Hepatocyte (in vitro differentiated cells): ENCODE measurements at places on chromosomes 2 and 18. TPM values are rescaled to one million over a fixed set of nuclear protein-coding genes. Genes with fewer than 3 reads are reported as not detected.
A peak's percentile ranks its signal among the peaks of the same experiment; 100 is the strongest.

DNA sequence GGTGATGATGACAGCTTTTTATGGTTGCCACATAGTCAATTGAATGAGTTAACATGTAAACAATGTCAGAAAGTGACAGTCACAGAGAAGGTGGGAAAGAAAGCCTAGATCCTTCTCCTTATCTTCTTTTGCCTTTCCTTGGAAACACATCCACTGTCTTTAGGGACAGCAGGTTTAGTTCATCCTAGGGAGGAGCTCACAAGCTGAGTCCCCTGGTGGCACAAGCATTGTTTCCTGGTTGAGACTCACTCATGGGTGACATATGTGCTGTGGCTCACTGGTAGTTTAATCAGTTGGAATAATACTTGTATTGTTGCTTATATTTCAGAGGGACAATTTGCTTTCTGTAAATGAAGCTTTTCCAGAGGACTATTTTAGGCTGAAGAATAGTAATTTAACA, 598.5 kb downstream of the CNTNAP5 start:
- H3K27me3 ChIP-seq, result no peaks in the 10 kb centered on the region
- H3K4me3 ChIP-seq, result no peak overlapping the region
- no peak overlapping the region for H3K27ac ChIP-seq
- no peaks in the 10 kb centered on the region for H3K36me3 ChIP-seq

GRCh38 chr2:204019572-204020501, 83.3 kb downstream of the ICOS start:
- H3K36me3 ChIP-seq, result no peaks in the 10 kb centered on the region
- H3K4me3 ChIP-seq, result no peak overlapping the region
- no peak overlapping the region for H3K27ac ChIP-seq
- no peak for DNase-seq
- peaks cover under 1% of the 10 kb centered on the region for H3K4me1 ChIP-seq

GRCh38 chr2:176892676-176893226, 319.8 kb upstream of the HNRNPA3 start:
- H3K4me1 ChIP-seq, result no peaks in the 10 kb centered on the region
- H3K27me3 ChIP-seq, result no peaks in the 10 kb centered on the region
- no peaks in the 10 kb centered on the region for H3K36me3 ChIP-seq
- no peak for DNase-seq
- no peak overlapping the region for H3K27ac ChIP-seq
- no peak overlapping the region for H3K4me3 ChIP-seq

DNA sequence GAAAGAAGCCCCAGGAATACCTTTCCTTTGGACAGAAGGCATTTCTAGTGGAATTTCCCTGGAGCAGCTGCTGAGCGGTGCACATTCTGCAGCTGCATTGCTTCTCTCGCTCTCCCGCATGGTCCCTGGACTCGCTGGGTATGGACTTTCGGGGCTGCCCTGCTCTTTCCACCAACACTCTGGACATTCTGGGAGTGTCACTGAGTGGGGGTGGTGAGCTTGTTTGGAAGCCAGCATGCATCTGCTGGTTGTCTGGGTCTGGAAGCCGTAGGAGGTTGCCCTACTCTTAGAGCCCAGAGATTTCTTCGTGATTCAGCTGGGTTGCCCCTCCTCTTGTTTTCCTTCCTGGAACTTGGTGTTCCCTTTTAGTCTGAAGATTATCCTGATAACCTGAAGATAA, 52.6 kb downstream of the TWIST2 start:
- no peaks in the 10 kb centered on the region for H3K27me3 ChIP-seq
- peaks cover 10% of the 10 kb centered on the region for H3K4me1 ChIP-seq
- H3K27ac ChIP-seq, result no peak overlapping the region
- H3K36me3 ChIP-seq, result no peaks in the 10 kb centered on the region
- no peak overlapping the region for H3K4me3 ChIP-seq

- no peaks in the 10 kb centered on the region for H3K36me3 ChIP-seq
- peak; percentile 66 for DNase-seq
- peaks cover 44% of the 10 kb centered on the region for H3K4me1 ChIP-seq
- no peaks in the 10 kb centered on the region for H3K27me3 ChIP-seq
Measured at GRCh38 chr2:219398721-219399363, 11.1 kb upstream of the DNPEP start.

DNA sequence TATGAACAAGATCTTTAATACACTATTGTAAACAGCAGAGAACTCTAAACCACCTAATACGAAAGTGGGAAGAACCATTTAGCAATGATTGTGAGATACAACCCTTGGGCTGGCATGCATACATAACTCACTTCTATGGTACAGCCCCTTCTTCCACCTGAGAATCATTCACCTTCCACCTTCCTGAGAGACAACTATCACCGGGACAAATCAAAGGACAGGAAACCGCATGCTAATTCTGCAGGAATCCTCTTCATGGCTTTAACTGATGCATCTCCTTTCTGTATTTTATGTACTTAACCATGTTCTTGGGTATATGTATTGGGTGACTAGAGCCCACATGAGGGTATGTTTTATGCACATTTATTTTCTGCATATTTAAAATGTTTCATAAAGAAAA, 123.2 kb downstream of the TRABD2A start:
- H3K36me3 ChIP-seq, result no peaks in the 10 kb centered on the region
- no peak overlapping the region for H3K27ac ChIP-seq
- H3K27me3 ChIP-seq, result no peaks in the 10 kb centered on the region
- H3K4me1 ChIP-seq, result no peaks in the 10 kb centered on the region

- peaks cover 14% of the 10 kb centered on the region for H3K4me1 ChIP-seq
- no peaks in the 10 kb centered on the region for H3K27me3 ChIP-seq
- H3K36me3 ChIP-seq, result no peaks in the 10 kb centered on the region
- peak overlapping the region; percentile 12 for H3K4me3 ChIP-seq
- peak overlapping the region; percentile 12 for H3K27ac ChIP-seq
Measured at GRCh38 chr18:22324191-22325131, 93.3 kb downstream of the CTAGE1 start.

- no peak for DNase-seq
Measured at GRCh38 chr2:160332318-160332717, 132.2 kb upstream of the ITGB6 start.

GRCh38 chr18:21443776-21444464, 156.6 kb downstream of the ESCO1 start:
- no peak overlapping the region for H3K27ac ChIP-seq
- H3K4me3 ChIP-seq, result no peak overlapping the region
- no peaks in the 10 kb centered on the region for H3K36me3 ChIP-seq
- no peaks in the 10 kb centered on the region for H3K27me3 ChIP-seq
- no peak for DNase-seq

DNA sequence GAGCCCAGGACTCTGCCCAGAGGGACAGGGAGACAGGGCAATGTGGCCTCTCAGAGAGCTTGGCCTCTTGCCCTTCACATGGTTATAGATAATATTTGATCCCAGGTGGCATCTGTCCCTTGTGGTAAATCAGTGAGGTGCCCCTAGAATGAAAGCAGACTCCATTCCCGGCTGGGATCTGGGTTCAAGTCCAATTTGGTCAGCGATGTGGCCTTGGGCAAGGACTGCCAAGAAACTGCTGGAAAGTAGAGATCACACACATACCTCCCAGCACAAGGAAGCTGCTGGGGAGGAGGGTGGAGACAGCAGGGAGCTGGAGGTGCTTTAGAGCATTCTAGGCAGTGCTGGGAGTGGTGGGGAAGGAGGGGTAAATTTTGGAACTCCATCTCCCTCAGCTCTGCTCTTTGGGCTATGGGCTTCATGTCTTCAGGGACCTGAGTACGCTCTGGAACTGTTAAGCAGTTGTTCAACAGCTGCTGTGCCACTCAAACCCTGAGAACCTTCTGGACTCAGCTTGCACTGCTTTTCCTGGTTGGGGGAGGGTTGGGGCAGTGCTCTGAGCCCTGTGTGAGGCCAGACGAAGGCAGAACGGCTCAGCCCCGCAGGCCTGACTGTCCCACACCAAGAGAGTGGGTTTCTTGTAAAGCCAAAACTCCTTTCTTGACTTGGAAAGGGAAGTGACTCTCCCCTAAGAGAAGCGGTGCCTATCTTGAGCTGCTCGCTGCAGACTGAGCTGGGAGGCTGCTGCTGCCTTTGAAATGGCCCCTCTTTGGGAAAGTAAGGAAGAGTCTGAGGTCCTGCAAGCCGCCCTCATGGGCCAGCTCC, 23.0 kb downstream of the INPP5D start:
- H3K4me3 ChIP-seq, result no peak overlapping the region
- DNase-seq, result no peak
- no peak overlapping the region for H3K27ac ChIP-seq
- H3K4me1 ChIP-seq, result no peaks in the 10 kb centered on the region
- H3K27me3 ChIP-seq, result no peaks in the 10 kb centered on the region

DNA sequence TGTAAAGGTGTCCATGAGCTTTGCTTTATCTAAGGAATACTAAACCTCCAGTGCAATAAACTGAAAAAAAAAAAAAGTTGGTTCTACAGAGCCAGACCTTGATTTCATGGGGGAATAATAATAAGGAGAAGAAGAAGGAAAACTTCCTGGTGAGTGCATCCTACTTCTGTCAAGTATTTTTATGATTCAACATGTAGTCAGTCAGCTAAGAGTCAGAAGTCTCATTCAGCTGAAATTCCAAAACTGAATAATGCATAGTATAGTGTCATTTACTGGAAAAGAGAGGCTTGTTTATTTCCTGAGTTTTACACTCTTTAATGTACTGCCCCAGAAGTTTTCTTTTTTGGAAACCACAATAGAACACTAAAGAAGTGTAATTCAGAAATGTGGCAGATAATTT, 77.8 kb upstream of the TACR1 start:
- H3K36me3 ChIP-seq, result no peaks in the 10 kb centered on the region
- H3K27ac ChIP-seq, result no peak overlapping the region
- no peak overlapping the region for H3K4me3 ChIP-seq
- H3K27me3 ChIP-seq, result no peaks in the 10 kb centered on the region

DNA sequence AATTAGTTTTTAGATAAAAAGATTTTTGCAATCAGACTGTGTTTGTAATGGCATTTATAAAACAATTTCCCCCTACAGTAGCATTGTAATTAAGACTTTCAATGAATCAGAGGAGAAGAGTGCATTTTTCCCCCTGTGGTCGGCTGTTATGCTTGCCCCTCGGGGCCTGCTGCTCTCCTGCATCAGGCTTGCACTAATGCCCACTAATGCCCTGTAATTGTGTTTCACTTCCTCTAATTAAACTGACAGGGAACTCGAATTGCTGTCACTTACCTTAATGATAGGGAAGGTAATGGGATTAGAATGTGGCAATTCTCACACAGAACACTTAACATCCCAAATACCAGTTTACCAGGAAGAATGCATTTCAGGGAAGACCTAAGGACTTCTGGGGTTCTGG, 61.2 kb upstream of the LRRTM1 start:
- H3K4me1 ChIP-seq, result no peaks in the 10 kb centered on the region
- H3K27me3 ChIP-seq, result no peaks in the 10 kb centered on the region
- H3K36me3 ChIP-seq, result no peaks in the 10 kb centered on the region
- DNase-seq, result no peak
- H3K27ac ChIP-seq, result no peak overlapping the region

- H3K27me3 ChIP-seq, result no peaks in the 10 kb centered on the region
- H3K4me3 ChIP-seq, result no peak overlapping the region
- no peaks in the 10 kb centered on the region for H3K4me1 ChIP-seq
- H3K27ac ChIP-seq, result no peak overlapping the region
- DNase-seq, result no peak
Measured at GRCh38 chr2:170091436-170091835, 86.5 kb upstream of the MYO3B start.

GRCh38 chr18:13409997-13410396, 191.4 kb downstream of the LDLRAD4 start:
- no peak for DNase-seq
- H3K27me3 ChIP-seq, result no peaks in the 10 kb centered on the region
- no peak overlapping the region for H3K27ac ChIP-seq

- H3K36me3 ChIP-seq, result no peaks in the 10 kb centered on the region
- no peak overlapping the region for H3K4me3 ChIP-seq
- H3K27ac ChIP-seq, result no peak overlapping the region
- H3K4me1 ChIP-seq, result no peaks in the 10 kb centered on the region
- no peak for DNase-seq
Measured at GRCh38 chr18:6431659-6432318, 17.1 kb upstream of the L3MBTL4 start.

DNA sequence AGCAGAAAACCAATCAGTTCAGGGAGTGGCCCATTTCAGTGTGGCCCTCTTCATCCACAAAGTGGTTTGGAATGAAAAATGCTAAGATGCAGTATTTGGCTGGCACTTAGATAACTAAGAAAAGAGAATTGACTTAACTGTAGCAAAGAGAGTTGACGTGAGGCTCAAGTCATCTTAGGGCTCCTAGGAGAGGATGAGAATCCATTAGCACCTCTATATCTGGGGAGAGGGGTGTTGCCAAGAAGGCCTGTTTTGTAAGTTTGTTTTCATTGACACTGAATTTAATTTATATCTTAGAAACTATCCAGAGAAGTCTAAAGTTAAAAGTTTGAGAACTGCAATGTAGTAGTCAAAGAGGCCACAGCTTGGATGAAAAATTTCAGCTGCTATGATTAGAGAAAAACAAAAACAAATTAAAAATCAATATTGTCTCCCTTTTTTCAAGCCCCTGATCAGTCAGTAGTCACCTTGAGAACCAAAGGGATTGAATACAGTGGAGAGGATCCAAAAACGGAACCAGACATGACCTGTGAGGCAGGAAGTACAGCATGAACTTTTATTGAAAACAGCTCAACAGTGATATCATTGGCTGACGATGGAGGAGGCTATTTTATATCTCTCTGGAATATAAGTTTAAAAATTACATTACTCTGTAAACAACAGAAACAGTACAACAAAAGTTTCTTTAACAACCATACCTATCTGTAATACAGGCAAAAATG, 52.7 kb downstream of the PHLPP1 start:
- H3K27ac ChIP-seq, result no peak overlapping the region
- H3K36me3 ChIP-seq, result no peaks in the 10 kb centered on the region
- H3K4me1 ChIP-seq, result peaks cover 6% of the 10 kb centered on the region
- no peak overlapping the region for H3K4me3 ChIP-seq
- no peaks in the 10 kb centered on the region for H3K27me3 ChIP-seq
- DNase-seq, result no peak

DNA sequence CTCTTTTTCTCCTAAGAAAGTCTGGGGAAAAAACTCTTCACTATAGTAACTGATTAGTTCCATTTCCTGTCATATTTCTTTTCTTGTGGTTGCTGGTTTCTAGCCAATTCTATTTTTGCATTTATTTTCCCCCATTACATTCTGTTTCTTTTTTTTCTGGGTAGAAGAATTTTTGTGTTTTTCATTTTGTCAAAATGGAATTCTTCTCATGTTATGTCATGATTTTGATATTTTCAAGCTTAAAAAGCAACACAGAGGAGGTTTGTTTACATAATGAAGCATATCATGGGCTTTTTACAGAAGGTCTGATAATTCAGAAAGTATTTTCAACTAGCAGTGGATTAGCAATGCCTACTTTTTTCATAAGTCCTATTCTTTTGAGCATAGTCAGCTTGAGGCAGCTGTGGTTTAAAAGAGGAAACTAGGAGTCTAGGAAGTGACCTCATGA, 102.0 kb downstream of the MAP2 start:
- no peaks in the 10 kb centered on the region for H3K27me3 ChIP-seq
- no peaks in the 10 kb centered on the region for H3K36me3 ChIP-seq
- peaks cover 4% of the 10 kb centered on the region for H3K4me1 ChIP-seq
- H3K4me3 ChIP-seq, result no peak overlapping the region
- H3K27ac ChIP-seq, result peak overlapping the region; percentile 3
- DNase-seq, result no peak

SAG gene
- not detected in 2 replicates for polyA plus RNA-seq

C2orf74 gene
- 10.2 and 12.4 TPM in 2 replicates for polyA plus RNA-seq

ZNF236 gene
- polyA plus RNA-seq, result 7.4 and 8.5 TPM in 2 replicates

NOSTRIN gene
- 5.8 and 10.1 TPM in 2 replicates for polyA plus RNA-seq
